Iris pigment epithelial cell (primary cell): ENCODE measurements at places on chromosomes 16 and 17.

DNA sequence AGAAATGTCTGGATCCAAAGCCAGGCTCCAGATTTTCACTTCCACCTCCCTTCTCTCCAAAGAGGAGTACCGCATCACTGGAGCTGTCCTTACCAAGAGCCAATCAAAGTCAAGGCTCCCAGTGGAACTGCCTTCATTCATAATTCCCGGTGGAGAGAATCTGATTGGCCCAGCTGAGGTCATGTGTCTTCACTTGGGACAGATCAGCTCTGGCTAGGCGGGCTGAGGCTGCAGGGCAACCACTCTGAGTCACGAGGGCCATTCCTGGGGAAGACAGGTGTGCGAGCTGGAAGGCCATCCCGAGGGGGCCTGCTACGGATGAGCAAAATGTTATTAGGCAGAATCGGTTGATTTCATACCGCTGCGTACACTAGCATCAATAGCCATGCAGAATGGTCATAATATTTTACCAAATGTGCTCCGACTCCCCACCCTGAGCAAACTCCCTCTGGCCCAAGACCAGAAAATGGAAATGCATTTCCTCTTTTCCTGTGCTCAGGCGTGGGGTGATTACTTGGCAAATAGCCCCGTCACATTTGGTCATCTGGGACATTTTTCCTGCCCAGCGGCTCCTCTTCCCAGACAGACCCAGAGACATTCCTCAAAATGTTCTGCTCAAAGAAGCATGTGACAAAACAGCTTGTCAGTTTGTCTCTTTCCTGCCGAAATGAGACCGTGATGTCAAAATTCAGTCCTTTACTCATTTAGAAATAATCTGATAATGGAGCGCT is 111.1 kb downstream of the AIPL1 start:
- no peak for DNase-seq

GRCh38 chr16:70683146-70683944 is 2.5 kb downstream of the MTSS2 start:
- no peak for DNase-seq

DNA sequence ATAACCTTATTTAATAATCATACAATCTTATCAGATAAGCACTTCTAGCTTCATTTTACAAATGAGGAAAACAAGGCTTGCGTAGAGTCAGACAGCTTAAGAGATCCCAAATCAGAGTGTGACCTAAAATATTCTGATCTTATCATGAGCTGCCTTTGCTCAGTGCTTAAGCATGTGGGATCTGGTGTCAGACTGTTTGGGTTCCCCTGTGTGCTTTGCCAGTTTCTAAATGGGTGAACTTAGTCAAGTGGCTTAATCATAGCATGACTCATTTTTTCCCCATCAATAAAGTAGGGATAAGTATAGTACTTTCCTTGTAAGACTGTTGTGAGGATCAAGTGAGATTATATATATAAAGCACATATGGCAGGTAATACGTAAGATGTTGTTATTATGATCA is 612.6 kb upstream of the C16orf82 start:
- peak; percentile 14 for DNase-seq

GRCh38 chr16:1094601-1095449 is 1.2 kb downstream of the C1QTNF8 start:
- no peak for DNase-seq

GRCh38 chr17:61848896-61849295 is 14.4 kb downstream of the BRIP1 start:
- no peak for DNase-seq

GRCh38 chr17:81309859-81310839 is 15.0 kb upstream of the SLC38A10 start:
- no peak for DNase-seq
